Substantia nigra (tissue), 51 donors: ENCODE measurements at places on chromosomes 3 and 15.

DNA sequence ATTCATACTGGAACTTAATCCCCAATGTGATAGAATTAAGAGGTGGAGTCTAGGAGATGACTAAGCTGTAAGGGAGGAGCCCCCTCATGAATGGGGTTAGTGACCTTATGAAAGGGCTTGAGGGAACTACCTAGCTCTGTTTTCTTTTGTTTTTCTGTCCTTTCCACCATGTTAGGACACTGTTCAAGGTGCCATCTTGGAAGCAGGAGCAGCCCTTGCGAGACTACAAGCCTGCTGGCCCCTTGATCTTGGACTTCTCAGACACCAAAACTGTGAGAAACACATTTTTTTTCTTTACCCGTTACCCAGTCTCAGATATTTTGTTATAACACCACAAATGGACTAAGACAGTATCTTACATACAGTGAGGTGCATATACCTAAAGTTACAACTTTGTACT is 26.5 kb downstream of the GOLGA6A start:
- no peak for DNase-seq

DNA sequence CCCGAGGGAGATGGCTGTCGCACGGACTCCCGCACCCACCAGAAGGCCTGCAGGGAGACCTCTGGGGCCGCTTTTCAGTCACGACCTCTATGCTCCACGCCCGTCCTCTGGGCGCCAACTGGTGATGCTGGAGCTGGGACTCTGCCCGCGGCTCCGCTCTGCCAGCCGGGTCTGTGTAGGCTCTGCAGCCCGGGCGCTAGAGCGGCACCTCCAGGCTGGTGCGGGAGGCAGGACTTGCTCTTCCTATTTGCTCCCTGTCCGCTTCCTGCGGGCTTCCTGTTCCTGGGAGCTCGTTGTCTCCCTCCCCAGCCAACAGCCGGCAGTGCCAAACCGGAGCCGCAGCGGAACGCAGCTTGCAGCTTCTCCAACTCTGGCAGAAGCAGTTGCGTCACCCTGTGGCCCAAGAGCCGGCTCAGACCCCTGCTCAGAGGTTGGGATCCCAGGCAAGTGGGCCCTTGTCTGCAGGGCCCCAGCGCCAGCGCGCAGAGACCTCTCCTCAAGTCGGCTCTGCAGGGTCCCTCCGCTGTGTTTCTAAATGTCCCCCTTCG is 285.9 kb downstream of the XXYLT1 start:
- DNase-seq, result no peak

- no peak for DNase-seq
These were observed 71.0 kb downstream of the ADAMTS7 start for GRCh38 chr15:78739996-78740903.

DNA sequence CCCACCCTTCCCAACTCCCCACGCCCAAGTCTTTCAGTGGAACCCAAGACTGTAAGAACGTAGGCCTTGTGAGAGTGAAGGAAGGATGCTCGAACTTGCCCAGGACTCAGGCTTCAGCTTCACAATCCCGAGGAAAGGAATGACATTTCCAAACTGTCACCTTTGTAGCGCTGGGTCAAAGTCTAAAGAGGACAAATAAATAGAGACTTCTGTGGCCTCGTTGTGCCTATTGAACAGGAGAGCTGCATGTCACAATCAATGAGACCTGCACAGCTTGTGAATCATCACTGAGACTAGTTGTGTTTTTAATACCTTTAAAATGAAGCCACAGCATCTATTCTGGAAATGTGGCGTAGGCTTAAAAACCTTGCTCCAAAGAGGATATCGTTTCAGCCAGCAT is 222.8 kb upstream of the ST8SIA2 start:
- DNase-seq, result no peak

GRCh38 chr15:80550219-80550907 is 144.7 kb upstream of the ABHD17C start:
- no peak for DNase-seq

GRCh38 chr3:177041730-177042551 is 155.3 kb downstream of the TBL1XR1 start:
- no peak for DNase-seq

GRCh38 chr3:161585922-161586321 is 89.3 kb downstream of the OTOL1 start:
- DNase-seq, result no peak

DNA sequence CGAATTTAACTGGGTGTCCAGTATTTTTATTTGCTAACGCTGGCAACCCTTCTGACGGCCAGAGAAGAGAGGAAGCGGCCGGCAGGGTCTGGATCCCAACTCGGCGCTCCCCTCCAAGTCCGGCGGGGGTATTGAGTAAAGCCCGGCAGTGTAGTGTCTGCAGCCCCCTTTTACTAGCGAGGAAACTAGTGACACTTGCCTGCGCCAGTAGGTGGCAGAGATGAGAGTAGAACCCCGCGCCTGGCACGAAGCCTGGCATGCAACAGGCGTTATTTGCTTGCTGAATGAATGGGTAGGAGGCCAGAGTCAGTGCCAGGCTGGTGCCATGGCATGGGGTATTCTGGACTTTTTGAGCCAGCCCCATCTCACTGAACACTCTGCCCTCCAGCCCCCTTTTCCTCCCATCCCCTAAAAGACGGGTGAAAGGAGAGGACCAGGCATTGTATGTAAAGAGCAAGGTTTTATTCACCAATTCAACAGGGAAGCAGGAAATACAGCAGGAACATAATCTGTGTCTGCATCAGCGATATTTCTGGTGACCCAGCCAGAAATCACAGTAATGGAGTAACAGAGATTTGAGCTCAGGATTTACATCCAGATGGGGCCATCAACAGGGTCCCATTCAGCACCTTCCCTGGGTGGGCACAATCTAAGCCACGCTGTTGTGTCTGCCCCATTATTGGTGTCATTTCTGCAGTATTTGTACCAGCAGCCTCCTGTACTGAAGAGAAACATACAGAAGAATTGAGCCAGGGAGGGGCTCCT is 788 bp upstream of the WDR73 start:
- peak; percentile 80 for DNase-seq

DNA sequence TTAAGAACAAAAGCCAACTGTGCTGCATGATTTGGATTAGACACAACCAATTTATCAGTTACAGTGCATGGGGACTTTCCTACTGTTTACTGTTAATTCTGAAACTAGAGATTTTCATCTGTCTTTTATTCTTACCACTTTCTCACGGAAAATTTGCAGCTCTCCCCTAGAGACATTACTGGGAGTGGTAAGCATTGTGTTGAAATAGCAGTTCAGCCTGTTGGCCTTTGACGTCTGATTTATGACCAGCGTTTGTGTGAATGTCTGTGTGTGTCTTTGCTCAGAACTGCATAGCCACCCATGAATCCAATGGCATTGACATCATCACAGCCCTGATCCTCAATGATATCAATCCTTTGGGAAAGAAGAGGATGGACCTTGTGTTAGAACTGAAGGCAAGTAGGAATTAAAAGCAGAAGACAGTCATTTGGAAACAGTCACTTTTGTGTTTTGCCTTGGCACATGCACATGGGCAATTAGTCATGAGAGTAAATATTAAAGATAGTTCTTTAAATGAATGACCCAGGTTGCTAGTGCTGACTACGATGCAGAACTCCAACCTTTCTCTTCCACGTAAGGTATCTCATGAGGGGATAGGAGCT is 202.2 kb upstream of the BHLHE40 start:
- DNase-seq, result no peak

GRCh38 chr15:39874890-39875549 is 45.0 kb downstream of the GPR176 start:
- DNase-seq, result peak; percentile 7

GRCh38 chr15:45205192-45205591 is 17.4 kb upstream of the SHF start:
- peak; percentile 13 for DNase-seq

DNA sequence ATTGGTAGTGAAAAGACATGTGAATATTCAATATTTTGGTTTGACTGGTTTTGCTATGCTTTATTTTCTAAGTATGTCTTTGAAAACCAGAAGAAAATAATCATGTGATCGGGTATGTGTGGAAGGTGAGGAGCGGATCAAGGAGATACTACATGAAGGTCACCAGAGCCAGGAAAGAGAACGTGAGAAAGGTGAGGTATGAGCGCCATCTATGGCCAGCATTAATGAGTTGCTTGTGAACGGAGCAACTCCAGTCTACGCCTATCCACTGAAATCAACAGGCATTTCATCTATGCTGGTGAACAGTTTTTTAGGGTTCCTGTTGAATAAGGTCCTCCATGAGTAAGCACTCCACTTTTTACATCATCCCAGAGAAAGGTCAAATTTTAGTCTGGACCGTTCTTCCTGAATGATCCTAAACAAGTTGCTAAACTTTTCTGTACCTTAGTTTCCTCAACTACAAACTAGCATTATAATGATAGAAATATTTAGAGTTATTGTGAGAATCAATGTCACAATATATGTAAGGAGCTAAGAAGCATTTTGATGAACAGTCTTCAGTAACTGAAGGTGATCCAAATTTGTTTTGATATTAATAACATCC is 1435.2 kb upstream of the CADM2 start:
- DNase-seq, result no peak

DNA sequence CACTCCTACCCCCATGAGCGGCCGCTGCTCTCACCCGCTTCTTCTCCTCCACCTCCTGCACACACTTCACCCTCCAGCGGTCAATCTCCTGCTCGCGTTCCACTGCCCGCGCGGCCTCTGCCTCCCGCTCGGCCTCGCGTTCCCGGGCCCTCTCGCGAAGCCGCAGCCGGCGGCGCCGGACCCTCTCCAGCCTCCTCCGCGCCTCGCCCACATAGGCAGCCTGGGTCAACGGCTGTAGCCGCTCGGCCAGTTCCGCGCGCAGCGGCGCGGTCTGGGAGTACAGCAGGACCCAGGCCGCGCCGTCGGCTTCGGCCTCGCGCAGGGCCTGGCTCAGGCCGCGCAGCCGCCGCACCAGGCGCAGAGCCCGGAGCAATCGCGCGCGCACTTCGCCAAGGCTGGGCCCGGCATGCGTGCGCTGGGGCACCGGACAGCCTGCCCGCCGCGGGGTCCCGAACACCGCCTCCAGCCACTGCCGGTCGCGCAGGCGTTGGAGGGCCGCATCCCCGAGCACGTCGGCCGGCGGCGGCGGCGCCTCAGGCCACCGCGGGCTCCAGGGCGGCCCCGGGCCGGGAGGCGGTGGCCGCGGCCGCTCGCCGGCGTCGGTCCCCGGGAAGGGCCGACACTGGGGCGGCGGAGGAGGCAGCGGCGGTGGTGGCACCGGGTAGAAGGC is 595 bp downstream of the PDCD7 start:
- DNase-seq, result peak; percentile 34

DNA sequence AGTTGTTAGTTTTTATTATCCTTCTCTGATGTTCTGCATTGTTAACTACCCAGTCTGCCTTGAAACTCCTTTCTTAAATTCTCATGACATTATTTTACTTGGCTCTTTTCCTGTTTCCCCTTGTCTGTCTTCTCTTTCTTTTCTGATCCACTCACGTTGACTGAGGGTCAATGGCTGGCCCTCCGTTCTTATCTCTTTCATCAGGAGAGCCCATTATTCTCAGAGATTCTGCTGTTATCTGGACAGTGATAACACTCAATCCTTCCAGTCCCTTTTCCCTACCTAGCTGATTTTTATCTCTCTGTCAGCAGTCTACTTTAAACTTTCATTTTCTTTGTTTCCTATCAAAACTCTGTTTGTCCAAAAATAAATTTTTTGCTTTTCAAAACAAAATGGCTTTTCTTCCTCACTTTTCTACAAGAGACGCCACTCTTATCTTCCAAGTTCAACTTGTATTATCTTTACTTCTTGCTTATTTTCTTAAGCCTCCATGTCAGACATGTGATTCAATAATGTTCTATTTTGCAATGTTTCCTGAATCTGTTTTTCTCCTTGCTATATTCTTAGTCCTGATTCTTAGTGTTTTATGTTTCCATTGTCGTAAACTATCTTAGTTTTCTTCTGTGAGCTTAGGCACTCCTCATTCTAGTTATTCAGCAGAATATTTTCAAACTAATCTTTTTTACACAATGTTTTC is 120.2 kb downstream of the NEDD4 start:
- no peak for DNase-seq

DNA sequence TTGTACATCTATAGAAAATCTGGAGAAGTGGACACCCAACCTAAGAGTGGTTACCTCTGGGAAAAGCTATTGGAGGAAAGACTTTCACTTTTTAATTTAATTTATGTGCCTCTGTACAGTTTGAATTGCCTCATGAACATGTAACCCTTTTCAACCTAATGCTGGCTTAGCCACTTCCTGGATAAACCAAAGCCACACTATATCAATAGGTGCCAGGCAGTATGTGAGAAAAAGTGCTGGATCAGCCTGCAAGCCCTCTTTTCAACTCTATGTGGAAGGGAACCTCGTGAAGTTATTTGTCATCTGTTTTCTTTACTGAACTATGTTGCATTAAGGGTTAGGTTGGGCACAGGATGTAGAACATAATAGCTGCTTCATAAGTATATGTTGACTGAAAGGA is 9.3 kb upstream of the TOPAZ1 start:
- no peak for DNase-seq

DNA sequence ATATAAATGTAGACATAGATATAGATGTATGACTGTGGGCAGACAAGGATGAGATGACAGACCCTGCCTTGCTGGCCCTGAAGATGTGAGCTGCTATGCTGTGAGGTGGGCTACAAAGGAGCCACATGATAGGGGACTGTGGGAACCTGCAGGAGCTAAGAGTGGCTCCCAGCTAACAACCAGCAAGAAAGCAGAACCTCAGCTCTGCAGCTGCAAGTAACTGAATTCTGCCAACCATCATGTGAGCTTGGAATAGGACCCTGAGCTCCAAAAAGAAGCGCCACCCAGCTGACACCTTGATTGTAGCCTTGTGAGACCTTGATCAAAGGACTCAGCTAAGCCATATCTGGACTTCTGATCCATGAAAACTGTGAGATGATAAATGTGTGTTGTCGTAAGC is 123.3 kb upstream of the GRM7 start:
- DNase-seq, result no peak

GRCh38 chr3:65497236-65497635 is 541.5 kb downstream of the MAGI1 start:
- DNase-seq, result no peak

GRCh38 chr3:118988198-118989130 is 46.2 kb downstream of the IGSF11 start:
- no peak for DNase-seq

DNA sequence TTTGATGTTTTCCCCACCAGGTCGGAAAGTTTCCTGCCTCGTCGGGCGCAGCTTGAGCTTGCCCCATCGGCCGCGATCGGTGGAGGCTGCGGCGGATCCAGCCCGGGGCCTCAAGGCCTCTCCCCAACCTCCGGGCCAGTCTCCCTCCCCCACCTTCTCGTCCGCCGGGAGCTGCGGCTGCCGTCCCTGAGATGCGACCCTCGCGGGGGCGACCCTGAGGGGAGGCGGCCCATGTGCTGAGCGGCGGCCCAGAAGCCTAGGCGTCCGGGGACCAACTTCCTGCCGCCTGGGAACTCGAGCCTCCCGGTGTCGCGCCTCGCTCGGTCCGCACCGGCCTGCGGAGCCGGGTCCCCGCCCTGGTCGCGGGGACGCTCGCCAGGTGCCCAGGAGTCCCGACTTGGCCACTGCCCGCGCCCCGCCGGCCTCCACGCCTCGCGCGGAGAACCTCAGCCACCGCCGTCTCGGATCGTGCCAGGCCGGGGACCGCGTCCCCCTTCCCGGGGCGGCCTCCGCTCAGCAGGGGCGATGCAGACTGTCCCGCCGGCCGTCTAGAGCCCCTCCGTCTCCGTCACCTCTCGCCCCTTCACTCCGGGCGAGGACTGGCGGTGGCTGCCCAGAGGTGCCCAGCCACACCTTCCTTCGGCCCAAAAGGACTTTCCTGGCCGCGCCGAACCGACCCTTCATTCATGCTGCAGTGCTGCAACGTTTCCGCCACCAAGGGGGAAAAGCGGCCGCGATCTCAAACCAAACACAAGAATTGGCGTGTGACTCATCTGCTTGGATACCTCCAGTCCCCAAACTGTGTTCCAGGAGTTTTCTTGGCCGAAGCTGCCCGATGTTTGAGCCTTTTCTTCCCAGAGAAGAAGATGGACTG is 656 bp downstream of the SLMAP start:
- peak; percentile 51 for DNase-seq

- no peak for DNase-seq
These were observed 19.1 kb upstream of the ATP13A3 start for GRCh38 chr3:194505791-194506415.
